ENCODE measurements at places on chromosomes 5 and 9.
A peak's percentile ranks its signal among the peaks of the same experiment; 100 is the strongest.

DNA sequence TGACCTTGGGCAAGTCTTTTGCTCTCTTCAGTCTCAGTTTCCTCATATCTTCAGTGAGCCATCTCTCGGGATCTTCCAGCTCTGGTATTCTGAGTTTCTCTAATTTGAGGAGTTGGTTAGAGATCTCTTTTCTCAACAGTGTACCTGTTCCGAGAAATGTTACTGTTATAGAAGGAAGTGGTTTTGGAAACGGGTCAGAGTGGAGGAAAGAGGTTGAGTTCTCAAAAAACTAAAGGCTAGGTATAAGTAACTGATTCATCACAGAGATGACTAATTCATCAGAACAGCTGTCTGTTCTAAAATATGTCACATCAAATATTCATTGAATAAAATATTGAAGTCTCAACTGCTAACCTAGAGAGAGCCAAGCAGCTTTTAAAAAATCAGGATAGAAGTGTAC lies 106.6 kb downstream of the PALM2AKAP2 start:
- peak; percentile 73 for DNase-seq

DNA sequence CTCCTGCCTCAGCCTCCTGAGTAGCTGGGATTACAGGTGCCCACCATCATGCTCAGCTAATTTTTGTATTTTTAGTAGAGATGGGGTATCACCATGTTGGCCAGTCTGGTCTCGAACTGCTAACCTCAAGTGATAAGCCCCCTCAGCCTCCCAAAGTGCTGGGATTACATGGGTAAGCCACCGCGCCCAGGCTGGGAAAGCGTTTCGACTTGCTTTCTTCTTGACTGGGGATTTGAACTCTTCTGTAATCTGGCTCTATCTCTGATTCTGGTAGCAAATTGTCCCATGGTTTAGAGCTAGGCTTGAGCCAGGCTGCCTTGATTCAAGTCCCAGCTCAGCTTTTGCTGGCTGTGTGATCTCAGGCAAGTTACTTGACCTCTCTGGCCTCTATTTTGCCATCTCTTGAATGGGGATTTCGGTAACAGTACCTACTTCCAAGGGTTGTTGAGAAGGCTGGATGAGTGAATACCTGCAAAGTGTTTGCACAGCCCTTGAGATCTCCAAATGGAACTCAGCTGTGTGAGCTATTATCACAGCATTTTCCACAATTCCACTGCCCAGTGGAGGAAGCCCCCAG lies 20.5 kb upstream of the MVB12B start:
- no peak for DNase-seq

- DNase-seq, result no peak
These were observed 126.9 kb downstream of the FSTL4 start for GRCh38 chr5:133485468-133485867.

GRCh38 chr5:8660133-8660893 lies 791.4 kb downstream of the MTRR start:
- DNase-seq, result no peak

DNA sequence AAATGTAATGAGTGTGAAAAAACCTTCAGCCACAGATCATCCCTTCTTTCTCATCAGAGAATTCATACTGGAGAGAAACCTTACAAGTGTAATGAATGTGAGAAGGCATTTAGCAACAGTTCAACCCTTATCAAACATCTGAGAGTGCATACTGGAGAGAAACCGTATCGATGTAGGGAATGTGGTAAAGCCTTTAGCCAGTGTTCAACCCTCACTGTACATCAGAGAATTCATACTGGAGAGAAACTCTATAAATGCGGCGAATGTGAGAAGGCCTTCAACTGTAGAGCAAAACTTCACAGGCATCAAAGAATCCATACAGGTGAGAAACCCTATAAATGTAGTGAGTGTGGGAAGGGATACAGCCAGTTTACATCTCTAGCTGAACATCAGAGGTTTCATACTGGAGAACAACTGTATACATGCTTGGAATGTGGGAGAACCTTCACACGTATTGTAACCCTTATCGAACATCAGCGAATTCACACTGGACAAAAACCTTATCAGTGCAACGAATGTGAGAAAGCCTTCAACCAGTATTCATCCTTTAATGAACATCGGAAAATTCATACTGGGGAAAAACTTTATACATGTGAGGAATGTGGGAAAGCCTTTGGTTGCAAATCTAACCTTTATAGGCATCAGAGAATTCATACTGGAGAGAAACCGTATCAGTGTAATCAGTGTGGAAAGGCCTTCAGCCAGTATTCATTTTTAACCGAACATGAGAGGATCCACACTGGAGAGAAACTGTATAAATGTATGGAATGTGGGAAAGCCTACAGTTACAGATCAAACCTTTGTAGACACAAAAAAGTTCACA lies 19.2 kb downstream of the ZNF354C start:
- DNase-seq, result no peak
